Stimulated activated CD8-positive, alpha-beta memory T cell treated with anti-CD3 and anti-CD28 coated beads, Interleukin-15, amount 100 ng/mL, for 1 hour (primary cell): ENCODE measurements at places on chromosomes 4 and X.

DNA sequence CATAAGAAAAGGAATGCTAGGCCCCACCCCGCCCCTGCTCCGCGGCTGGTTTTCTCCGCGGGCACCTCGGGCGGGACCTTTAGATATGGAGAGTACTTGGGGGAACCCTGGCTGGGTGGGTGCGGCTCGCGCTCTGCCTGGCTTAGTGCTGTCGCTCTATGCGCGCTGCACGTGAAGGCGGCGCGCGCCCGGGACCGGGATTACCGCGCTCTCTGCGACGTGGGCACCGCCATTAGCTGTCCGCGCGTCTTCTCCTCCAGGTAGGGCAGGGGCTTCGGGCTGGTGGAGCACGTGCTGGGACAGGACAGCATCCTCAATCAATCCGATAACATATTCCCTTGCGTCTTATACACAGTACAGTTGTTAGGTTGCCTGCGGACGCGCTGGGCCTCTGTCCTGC lies 56.0 kb downstream of the MAGEB10 start:
- no peak for DNase-seq

DNA sequence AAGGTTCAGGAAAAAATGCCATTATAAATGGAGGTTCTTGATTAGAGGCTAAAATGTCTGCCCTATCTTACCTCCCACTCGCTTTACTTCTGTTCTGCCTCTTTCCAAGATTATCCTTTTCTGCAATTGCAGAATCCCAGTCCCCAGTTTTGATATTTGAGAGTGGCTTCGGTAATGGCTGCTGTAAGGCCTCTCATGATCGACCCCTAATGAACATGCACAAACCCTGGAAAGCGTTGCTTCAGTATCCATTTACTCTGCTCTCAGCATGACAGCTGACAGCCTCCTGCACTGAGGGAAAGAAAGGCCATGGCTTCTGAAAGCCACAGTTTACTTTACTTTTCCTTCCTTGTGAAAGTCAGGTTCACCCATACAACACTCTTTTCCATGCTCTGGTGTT lies 325.4 kb upstream of the GALNT7 start:
- DNase-seq = no peak

DNA sequence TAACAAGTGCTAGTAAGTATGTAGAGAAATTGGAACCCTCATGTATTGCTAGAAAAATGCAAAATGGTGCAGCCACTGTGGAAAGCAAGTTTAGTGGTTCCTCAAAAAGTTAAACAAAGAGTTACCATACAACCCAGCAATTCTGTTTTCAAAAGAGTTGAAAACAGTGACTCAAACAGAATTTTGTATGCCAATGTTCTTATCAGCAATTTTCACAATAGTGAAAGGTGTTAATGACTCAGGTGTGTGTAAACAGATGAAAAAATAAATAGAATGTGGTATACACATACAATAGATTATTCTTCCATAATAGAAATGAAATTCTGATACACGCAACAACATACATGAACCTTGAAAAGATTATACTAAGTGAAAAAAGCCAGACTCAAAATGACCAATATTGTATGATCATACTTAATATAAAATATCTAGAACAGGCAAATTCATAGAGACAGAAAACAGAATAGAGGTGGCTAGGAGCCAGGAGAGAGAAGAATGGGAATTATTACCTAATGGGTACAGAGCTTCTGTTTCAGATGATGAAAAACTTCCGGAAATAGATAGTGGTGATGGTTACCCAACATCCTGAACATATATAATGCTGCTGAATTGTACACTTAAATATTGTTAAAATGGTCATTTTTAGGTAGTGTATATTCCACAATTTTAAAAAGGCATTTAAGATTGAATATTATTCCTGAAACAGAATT lies 51.6 kb downstream of the WDFY3 start:
- DNase-seq = no peak

DNA sequence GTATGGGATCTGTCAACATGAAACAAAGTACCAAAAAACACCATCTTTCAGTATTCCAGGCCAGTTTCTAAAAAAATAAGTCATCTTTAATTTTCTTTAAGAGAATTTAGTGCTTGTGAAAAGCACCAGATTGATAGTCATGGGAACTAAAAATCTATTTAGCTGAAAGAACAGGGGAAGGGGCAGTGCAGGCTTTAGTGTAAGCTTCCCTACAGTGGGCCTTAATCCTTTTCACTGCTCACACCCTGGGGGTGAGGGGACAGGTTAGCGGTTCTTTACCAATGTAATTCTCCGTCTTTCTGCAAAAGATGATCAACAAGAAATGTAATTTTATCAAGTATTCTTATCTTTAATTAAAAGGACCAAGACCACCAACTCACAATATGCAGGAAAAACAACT lies 47.1 kb downstream of the CHIC2 start:
- DNase-seq = no peak

- no peak for DNase-seq
Measured at GRCh38 chrX:133588827-133589226, 173.5 kb upstream of the GPC4 start.

- DNase-seq = no peak
Measured at GRCh38 chrX:42028109-42028508, 104.8 kb upstream of the CASK start.

DNA sequence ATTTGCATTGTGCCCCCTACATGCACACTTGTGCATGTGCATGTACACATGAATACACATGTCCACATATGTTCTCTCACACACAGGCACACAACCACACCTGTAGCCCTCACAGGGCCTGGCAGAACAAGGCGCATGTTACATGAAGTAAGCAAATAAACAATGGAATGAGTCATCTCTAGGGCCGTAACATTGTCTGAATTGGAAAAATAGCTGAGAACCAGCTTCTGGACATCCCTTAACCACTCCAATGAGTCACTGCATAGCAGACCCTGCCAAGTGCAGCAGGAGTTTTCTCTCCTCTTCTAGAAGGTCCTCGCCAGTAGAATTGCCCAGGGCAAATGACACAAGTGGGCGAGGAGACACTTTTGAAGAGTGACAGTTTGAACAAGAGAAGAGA lies 66.1 kb downstream of the MAGEA10 start:
- no peak for DNase-seq

DNA sequence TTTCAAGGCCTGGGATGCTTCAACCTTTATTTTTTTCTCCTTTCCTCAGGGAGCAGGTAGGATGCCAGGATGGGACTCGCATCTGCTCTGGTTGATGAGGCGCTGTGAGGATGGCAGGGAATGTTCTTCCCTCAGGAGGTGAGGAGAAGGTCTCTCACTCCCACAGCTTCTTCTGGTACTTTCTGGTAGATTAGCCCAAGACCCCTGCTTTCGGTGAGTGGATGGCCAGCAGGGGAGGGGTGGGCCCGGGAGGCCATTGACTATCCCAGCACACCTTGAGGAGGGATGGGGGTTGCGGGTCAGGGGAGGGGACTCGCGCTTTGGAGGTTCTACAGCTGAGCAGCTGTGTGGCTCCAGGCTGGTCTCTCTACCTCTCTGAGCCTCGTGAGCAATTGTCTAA lies 14.8 kb downstream of the CYTL1 start:
- no peak for DNase-seq
